ENCODE measurements at places on chromosomes 3 and 15.

GRCh38 chr3:123818921-123819429 lies 65.2 kb downstream of the MYLK start:
- no peak for DNase-seq

GRCh38 chr3:104461431-104461830 lies 905.3 kb upstream of the ALCAM start:
- DNase-seq: no peak

DNA sequence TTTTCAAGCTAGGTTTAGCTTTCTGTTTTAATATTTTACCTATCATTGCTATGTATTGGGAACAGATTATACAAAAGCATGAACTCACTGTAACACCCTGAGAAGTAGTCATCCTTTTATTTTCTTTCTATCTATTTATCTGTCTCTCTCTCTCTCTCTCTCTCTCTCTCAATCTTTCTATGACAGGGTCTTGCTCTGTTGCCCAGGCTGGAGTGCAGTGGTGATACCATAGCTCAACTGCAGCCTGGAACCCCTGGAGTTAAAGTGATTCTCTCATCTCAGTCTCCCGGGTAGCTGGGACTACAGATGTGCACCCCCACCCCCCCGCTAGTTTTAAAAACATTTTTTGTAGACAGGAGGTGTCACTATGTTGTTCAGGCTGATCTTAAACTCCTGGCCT lies 28.9 kb downstream of the PRTG start:
- DNase-seq: no peak

DNA sequence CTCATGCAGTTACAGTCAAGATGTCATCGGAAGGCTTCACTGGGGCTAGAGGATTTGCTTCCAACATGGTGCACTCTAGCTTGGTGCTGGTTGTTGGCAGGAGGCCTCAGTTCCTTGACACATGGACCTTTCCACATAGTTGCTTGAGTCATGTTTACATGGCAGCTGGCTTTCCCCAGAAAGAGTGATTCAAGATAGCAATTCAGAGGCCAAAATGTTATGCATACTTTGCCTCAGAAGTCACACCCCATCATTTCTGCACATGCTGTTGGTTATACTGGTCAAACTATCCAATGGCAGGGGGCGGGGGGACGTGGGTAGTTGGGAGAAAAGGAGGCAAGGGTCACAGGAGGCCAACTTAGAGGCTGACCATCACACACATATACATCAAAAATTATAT lies 58.7 kb downstream of the FOXB1 start:
- DNase-seq: no peak

GRCh38 chr15:74180881-74181602 lies 7.5 kb downstream of the ISLR start:
- DNase-seq: no peak

- no peak for DNase-seq
Measured at GRCh38 chr15:37921527-37922385, 12.7 kb upstream of the TMCO5A start.

GRCh38 chr15:83835479-83835878 lies 181.6 kb downstream of the ADAMTSL3 start:
- no peak for DNase-seq

GRCh38 chr15:82186719-82187406 lies 75.7 kb downstream of the EFL1 start:
- DNase-seq: no peak

DNA sequence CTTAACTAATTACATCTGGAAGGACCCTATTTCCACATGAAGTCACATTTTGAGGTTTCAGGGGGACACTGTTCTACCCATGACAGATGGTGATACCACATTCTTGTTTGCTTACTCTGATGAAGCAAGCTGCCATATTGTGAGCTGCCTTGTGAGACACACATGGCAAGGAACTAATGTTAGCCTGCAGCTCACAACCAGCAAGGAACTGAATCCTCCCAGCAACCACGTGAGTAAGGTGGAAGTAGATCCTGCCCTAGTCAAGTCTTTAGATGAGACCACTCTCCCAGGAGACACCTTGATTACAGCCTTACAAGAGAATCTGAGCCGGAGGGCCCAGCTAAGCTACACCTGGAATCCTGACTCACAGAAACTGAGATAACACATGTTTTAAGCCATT lies 160.1 kb downstream of the PDE8A start:
- DNase-seq: no peak

- DNase-seq: no peak
Measured at GRCh38 chr3:156161172-156161571, 40.8 kb downstream of the KCNAB1 start.

GRCh38 chr15:80395616-80396015 lies 8.6 kb upstream of the ARNT2 start:
- no peak for DNase-seq
